Esophagus squamous epithelium (tissue), 5 donors: ENCODE measurements at places on chromosomes 16 and 17.

GRCh38 chr16:84973236-84973635, 38.1 kb downstream of the ZDHHC7 start:
- DNase-seq, result no peak

DNA sequence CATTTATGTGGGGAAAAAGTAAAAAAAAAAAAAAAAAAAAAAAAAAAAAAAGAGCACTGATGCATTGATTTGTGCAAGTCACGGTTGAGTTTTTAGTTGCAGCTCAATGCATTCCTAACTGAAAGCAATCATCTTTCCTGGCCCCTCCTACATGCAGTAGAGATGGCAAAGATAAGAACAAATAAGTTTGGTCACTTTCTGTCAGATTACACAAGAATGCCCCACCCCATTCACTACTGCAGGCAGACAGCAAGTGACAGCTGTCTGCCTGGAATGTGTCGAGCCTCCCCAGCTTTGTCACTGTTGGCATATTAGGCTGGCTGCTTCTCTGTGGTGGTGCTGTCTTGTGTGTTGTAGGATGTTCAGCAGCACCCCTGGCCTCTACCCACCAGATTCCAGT, 243.5 kb downstream of the FOXL1 start:
- DNase-seq, result no peak

- DNase-seq, result no peak
These were observed 13.5 kb downstream of the ACE start for GRCh38 chr17:63490329-63490728.

DNA sequence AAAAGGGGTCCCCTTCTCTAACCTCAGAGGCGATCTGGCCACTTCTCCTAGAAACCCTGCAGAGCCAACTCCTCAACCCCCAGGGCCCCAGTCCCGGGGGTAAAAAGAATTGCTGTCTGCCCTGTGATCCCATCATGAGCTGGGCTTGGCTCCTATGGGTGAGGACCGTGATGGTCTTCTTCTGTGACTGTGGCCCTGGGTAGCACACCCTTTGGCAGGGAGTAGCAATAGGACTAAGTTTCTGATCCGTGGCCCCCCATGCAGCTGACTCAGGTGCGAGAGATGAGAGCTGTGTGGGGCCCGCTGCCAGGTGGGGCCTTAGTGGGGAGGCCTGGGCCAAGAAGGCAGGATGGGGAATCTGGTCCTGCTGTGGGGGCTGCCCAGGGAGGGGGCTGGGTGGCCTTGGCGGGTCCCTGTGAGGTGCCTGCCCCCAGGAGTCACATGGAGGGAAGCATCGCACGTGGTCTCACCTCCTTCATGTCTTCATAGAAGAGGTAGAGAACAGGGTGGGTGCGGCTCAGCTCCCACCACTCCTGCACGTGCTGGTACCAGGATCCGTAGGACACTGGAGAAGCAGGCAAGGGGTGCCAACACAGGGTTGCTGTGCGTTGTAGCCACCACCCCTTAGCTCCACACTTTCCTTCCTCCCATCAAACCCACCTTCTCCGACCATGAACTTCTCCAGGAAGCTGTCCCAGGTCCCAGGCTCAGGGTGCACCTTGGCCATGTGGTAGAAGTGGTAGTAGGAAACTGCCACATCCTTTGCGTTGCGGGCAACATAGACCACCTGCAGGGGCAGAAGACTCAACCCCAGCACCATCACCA, 3.3 kb downstream of the SULT1A1 start:
- no peak for DNase-seq

- DNase-seq, result no peak
These were observed 1.1 kb downstream of the TSEN54 start for GRCh38 chr17:75517297-75517865.

DNA sequence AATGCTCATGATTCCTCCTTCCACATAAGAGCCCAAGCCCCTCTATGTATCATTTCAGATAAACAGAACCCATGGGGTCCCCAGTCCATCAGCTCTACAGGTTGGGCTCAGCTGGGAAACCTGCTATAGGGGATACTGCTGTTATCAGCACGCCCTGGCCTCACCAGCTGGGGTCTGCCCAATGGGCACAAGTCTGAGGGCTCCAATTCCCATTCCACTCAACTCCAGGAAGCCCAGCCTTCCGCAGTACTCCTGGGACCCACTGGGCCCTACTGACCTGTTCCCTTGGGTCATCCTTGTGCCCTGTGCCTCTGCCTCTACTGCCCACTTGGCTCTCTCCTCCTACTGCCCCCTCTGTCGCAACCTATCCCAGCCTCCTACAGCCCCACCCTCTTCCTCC, 16.2 kb upstream of the XYLT2 start:
- no peak for DNase-seq

- no peak for DNase-seq
These were observed 64.6 kb downstream of the CDK5R1 start for GRCh38 chr17:32551186-32551955.

- DNase-seq, result no peak
These were observed 204.8 kb downstream of the GRIN2A start for GRCh38 chr16:9977333-9977897.

- DNase-seq, result no peak
These were observed 40.8 kb downstream of the RPA1 start for GRCh38 chr17:1870592-1870991.

DNA sequence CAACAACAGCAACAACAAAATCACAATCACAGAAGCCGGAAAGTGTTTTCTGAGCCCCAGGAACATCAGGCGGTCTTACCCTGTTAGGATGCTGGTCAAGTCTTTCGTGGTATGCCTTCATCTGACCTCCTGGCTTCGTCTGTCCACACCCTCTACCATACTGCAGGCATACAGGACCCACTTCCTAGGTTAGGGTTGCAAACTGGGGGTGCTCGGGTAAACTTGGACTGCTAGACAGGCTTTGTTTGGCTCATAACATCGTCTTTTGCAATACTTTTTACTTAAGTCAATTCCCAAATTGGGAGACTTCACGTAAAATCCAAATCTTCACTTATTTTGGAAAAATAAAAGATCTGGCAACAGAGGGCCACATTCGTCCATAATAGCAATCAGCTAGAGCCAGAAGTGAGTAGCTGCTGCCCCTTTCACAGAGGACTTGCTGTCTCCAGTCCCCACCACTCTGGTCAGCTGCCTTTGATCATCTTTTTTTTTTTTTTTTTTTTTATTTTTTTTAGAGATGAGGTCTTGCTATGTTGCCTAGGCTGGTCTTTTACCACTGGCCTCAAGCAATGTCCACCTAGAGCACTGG, 30.0 kb downstream of the CHD9 start:
- no peak for DNase-seq

GRCh38 chr17:4500191-4500571, 1.5 kb downstream of the SPNS2 start:
- DNase-seq, result no peak

DNA sequence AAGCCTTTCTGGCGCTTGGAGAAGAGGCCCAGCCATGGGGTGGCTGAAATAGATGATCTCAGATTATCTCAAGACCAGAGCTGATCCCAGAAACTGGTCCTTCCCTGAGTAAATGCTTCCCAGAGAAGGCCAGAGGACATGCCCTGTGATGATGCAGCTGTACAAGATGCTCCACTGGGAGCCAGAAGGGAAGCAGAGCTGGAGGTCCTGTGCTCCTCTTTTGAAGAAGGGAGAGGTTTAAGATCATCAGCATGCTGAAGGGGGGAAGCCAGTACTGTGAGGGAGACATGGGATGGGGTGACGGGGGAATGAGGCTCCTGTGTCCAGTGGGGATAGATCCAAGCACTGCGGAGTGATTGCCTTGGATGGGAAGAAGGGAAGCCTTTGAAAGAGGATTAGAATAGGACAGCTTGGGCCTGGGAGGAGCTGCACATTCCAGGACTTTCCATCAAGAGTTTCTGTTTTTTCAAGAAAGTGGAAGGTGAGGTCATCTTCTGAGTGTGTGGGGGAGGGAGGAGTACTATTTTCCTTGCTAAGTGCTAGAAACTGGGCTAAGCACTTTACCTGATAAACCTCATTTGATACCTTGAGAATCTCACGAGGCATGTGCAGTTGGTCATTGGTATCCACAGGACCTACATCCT, 16.4 kb upstream of the ALOX15B start:
- DNase-seq, result no peak

DNA sequence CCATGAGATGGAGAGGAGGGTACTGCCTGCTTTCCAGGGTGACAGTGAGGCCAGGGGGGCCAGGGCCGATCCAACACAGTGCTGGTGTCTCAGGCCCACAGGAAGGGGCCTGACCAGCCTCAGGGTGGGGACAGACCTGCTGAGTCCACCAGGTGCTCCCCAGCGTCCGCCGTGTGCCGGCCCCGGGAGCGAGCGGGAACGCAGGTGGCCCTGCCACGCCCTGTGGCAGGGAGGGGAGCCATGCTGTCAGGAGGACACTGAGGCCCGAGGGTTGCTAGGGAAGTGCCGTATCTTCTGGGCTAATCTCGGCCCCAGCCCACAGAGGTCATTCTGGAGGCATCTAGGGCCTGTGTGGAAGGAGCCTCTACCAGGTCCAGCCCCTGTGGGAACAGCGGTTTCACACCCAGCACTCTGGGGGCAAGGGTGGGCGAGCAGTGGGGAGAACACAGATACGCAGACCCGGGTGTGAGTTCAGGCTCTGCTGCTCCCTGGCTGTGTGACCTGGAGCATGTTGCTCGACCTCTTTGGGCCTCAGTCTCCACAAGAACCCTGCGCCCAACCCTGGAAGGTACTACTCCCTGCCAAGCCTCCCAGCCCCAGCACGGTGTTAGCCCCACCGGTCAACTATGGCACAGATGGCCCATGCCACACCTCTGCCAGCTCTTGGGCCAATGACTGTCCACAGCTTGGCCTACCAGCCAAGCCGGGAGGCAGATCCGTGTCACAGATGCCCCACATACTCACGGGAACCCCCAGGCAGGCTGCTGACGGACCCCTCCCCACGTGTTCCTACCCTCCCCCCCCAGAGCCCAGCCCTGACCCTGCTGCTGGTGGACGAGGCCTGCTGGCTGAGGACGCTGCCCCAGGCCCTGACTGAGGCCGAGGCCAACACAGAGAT, 43.9 kb upstream of the ZC3H18 start:
- no peak for DNase-seq

- no peak for DNase-seq
These were observed 270.9 kb downstream of the CEP112 start for GRCh38 chr17:65920996-65921395.

DNA sequence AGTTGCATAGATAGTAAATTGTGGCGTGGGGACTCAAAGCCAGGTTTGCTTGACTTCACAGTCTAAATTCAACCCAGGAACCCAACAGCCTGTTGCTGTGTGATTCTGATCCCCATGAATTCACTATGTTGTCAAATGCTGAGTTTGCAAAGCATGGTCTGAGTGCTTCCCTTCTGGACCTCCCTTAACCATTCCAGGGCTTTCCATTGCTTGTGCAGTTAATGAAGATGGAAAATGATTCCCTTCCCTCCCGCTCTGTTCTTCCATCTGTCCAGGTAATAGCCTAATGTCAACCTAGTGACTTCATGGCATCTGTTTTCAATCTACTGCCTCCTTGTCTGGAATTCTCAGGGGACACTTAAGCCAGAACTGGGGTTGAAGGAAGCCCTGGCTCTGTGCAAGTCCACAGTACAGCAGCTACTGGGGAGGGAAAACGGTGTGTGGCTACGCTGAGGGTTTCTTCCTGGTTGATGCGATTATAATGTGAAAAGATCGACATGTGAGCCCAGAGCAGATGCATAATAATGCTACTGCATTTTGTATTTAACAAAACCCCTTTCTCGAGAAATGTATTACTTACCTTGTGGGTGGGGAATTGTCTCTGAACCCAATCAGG, 206.7 kb downstream of the CDH13 start:
- no peak for DNase-seq

DNA sequence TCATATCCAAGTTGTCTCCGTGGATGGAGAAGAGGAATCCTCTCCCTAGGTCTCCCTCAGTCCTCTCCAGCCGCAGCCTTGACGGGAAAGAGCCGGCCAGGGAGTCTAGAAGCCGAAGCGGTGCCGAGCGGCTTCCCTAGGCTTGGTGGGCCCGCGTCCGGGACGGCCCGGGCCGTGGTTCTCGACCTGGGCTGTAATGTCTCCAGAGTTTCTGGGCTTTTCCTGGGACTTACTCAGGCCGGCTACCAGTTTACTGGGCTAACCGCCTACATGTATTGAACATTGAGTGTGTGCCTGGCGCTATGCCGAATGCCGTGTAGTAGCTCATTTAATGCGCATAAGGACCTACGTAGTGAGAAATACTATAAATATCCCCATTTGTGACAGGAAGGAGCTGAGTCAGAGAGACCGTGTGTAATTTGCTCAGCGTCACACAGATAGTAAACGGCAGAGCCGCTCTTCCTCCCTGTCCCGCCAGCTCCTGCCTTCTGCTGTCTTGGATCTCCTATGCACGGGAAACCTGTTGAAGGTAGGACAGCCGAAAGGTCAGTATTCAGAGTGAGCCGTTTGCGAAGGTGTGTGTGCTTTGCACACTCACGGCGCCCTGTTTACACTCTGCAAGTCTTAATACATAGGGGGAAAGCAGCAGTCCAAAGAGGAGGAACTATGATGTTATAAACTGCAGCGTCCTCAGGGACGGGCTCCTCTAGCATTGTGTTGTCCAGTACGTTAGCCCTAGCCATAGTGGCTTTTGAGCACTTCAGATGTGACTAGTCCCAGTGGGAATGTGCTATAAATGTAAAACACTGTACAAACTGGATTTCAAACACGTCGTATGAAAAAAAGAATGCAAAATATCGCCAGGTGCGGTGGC, 723 bp upstream of the SPAG5 start:
- no peak for DNase-seq

- DNase-seq, result no peak
These were observed 1.7 kb downstream of the HEXIM1 start for GRCh38 chr17:45149669-45150664.

- DNase-seq, result no peak
These were observed 66.4 kb downstream of the MYH10 start for GRCh38 chr17:8563981-8564602.
